ENCODE measurements at places on chromosomes 3 and 15.
A peak's percentile ranks its signal among the peaks of the same experiment; 100 is the strongest.

GRCh38 chr3:24682141-24682547, 187.5 kb upstream of the THRB start:
- no peak for DNase-seq

DNA sequence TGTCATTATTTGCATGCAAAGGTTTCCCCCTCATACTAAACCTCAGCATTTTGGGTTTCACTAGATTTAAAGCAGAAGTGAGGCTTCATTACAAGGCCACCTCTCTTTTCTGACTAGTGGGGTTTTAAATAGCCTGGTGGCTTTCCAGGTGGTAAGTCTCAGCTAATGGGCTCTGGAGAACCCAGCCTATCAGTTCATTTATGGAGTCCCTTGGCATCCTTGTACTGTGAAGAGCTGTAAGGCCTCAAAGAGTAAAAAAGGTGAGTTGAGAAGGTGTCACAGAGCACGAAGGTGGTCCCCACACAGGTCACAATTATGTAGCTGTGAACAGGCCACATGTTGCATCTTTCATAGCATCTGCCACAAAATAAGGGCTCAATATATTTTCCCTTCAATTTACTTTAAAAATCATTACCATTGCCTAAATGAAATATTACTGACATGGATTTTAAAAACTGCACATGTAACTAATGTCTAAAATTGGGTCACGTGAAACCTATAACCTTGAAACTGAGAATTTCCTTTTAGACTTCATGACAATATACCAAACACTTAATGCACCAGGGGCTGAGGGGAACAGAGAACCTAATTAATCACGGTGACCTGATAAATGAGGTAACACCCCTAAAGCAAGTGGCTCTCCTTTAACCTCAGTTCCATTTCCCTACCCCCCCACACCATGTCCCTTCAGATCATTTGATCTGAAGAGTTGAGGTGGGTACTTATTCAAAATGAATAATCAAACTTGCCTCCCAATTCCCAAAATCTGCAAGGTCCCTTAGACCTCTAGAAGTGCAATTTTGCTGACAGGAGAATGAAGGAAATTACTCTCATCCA, 1.3 kb downstream of the NGLY1 start:
- no peak for DNase-seq

DNA sequence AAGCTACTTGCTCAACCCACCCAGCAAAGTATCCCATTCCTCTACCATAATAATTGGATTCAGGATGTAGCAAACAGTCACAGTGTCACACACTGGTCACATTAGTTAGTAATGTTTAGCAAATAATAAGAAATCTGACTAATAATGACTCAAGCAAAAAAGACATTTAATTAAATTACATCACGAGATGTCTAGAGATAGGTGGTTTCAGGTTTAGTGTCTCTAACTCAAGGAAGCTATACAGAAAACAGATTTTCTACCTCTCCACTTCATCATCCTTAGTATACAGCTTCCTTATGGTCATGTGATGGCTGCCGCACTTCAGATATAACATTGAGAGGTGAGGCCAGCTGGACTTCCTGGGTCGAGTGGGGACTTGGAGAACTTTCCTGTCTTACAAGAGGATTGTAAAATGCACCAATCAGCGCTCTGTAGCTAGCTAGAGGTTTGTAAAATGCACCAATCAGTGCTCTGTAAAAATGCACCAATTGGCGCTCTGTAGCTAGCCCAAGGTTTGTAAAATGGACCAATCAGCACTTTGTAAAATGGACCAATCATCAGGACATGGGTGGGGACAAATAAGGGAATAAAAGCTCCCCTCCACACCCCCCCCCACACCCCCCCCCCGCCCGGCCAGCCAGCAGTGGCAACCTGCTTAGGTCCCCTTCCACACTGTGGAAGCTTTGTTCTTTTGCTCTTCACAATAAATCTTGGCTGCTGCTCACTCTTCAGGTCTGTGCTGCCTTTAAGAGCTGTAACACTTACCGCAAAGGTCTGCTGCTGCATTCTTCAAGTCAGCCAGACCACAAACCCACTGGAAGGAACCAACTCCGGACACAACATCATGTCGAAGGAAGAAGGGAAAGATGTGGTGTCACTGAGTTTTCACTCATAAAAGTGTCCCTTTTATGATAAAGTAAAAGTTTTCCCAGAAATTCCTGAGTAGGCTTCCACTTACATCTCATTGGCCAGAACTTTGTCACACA, 24.9 kb upstream of the ARPIN start:
- no peak for DNase-seq

- DNase-seq = no peak
These were observed 60.2 kb downstream of the CNTN4 start for GRCh38 chr3:2158828-2159227.

GRCh38 chr3:62995119-62995518, 119.9 kb upstream of the CADPS start:
- DNase-seq = peak; percentile 20

DNA sequence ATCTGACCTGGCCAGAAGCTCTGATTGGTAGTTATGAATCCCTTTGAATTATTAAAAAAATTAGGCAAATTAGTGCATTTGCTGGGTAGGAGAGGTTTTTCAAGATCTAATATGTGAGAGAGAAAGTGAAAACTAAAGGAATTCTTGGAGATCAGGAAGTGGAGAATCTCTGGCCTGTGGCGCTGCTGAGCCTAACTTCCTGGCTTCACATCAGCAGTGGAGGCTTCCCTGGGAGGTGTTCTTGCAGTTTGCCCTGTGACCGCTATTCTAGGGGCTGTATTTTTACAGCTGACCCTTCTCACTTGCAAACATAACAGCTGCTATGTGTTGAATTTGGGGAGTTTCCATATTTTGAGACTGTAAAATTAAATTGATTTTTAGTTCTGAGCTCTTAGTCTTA, 166.4 kb downstream of the ATG7 start:
- DNase-seq = no peak

- no peak for DNase-seq
These were observed 27.6 kb downstream of the ALS2CL start for GRCh38 chr3:46665763-46666452.

GRCh38 chr3:10006762-10007090, 19.5 kb upstream of the FANCD2 start:
- DNase-seq = no peak

- DNase-seq = no peak
These were observed 173.3 kb upstream of the ICE2 start for GRCh38 chr15:60652245-60652644.

DNA sequence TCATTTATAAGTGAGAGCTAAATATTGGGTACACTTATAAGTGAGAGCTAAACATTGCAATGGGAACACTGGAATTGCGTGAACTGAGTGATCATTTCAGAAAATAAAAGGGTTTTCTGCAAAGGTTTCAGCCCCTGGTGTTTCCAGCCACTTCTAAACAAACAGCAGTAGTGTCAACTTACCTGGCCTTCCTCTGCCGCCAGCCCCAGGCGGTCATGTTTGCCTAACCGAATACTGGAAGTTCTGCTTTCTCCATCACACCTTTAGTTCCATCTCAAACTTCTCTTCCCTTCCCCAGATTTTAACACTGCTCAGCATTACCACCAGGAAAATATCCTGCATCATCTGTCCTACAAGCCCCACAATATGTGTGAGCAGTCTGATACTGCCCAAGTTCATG, 58.6 kb downstream of the MRPL3 start:
- no peak for DNase-seq

DNA sequence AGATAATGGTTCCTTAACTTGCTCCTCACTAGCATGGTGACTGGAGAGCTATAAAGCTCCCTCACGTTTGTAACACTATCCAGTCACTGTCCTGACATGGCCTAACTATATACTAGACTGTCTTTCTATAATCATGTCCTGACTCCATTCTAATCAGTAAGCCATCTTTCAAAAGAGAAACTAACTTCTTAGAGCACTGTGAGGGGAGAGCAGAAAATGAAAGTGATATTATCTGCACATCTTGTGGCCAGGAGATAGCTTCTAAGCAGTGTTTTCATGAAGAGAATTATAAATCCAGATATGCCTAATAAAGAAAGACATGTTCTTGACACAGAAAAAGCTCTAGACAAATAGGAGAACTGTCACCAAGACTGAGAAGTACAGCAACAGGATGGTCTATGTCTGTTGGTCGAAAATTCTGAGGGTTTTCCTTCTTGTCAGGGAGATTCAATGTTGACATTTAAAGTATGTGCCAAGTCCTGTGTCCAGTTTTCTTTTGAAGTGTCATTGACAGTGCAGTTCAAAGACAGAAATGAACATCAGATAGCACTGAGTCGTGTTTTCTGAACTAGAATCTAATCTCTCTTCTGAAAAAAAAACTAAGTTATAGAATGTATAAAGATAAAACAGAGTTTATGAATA, 230.6 kb upstream of the PEX5L start:
- no peak for DNase-seq

- no peak for DNase-seq
These were observed 11.0 kb downstream of the GABRA5 start for GRCh38 chr15:26877831-26878230.

GRCh38 chr15:64850778-64851502, 9.2 kb downstream of the PLEKHO2 start:
- DNase-seq = no peak

DNA sequence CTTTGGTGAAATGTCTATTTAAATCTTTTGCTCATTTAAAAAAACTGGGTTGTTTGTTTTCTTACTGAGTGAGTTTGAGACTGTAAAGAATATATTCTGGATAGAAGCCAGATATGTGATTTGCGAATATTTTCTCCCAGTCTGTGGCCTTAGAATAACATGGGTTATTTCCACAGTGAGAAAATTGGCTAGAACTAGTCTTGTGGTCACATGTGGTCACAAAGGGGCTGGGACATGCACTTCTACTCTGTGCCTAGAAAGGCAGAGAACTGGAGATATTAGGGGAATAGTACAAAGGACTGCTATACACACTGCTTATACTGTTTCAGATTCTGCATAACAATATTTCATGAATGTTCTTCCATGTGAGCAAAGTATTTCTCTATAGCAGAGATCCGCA, 79.9 kb upstream of the RGMA start:
- no peak for DNase-seq

DNA sequence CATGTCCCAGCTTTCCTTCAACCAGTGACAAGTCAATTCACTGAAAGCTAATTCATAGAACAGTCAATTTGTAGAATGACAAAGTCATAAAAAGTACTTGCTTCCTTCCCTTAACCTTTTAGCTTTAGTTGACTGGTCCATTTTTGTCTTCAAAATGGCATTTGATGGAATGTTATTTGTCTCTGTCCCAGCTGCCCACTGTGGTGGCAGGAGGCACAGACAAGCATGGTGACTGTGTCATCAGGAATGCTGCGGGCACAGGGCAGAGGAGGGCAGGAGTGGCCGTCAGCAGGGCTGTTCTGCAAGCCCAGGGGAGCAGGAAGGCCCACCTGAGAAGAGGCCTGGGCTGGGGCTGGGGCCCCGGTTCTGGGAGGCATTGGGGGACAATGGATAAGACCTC, 10.0 kb downstream of the IQSEC1 start:
- no peak for DNase-seq

DNA sequence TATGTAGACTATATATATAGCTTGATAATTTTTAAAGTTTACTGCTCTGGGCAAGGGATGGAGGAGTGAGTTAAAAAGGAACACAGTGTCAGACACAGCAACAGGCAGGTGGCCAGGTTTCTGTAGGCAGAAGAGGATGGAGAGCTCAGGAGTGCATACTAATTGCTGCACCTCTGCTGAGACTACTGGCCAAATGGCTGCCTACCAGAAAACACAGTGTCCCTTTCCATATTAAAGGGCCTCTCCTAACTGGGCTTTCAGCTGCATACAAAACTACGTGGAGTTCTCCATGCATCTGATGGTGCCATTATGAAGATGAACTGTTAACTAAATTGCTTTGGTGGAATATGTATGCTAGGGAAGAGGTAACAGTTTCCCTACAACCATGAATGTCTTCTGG, 1.8 kb downstream of the ATP13A4 start:
- DNase-seq = no peak
